ENCODE measurements at places on chromosomes 3 and 15.

DNA sequence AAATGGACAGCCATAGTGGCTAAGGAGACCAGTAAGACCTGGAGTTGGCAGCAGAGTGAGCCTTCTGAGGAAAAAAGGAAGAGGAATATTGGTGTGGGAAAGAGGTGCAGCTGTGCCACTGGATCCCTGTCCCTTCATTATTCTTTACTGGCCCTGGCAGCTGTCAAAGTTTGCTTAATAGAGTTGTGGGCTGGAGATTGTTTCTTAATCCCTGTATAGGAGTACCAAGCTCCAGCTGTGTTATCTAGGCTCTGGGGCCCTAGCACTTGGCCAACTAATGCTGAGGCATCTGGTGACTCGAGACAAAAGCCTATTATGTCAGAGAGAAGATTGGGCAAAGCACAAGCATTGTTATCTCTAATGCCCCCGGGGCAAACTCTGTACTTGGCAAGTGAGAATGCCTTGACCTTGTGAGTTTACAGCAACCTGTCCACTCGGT lies 61.4 kb downstream of the ZNF609 start:
- no peak for DNase-seq

- no peak for DNase-seq
Observed at GRCh38 chr15:85730001-85730820, 64.5 kb downstream of the KLHL25 start.

DNA sequence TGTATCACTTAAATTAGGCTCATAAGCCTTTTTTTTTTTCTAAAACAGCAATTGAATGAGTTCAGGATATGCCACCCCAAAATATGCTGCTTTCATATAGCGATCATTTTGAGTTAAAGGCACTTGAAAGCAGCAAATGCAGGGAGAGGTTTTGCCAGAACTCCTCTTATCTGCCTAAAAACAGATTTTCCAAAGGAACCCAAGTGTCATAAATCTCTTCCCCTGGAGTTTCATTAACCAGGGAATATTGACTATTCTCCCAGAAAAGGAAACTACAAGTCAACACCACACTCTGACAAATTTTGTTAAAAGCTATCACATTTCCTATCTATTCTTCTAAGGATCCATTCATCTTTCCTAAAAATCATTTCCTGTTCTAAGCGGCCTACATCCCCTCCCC lies 11.3 kb downstream of the DNAAF4 start:
- no peak for DNase-seq

- DNase-seq, result no peak
Observed at GRCh38 chr3:160616311-160616710, 50.9 kb upstream of the KPNA4 start.

- no peak for DNase-seq
Observed at GRCh38 chr3:127420829-127421228, 133.0 kb upstream of the PRR20G start.

- no peak for DNase-seq
Observed at GRCh38 chr3:141307351-141308059, 60.8 kb upstream of the ZBTB38 start.

- DNase-seq, result no peak
Observed at GRCh38 chr3:187401856-187402255, 33.7 kb downstream of the RTP4 start.

- no peak for DNase-seq
Observed at GRCh38 chr3:54324103-54324502, 201.8 kb downstream of the CACNA2D3 start.

DNA sequence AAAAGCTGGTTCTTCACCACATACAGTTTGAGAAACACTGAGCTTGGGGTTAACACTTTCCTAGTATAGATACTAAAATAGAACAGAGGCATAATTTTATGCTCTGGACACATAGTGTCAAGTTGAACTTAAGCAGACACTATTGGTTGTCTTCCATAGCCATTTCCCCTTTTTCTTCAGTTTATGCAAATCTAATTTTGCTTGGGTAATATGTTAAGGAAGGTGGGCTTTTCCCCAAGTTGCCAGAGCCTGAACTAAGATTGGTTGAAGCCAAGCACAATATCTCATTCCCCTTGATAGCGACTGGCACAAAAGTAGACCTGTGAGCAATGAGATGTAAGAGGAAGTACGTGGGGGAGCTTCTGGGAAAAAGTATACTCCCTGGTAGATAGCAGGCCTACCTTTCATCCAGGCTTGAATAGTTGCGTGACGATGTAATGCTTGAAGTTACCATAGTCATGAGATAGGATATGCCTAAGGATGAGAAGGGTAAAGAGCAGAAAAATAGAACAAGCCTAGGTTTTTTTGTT lies 4.5 kb upstream of the POPDC2 start:
- DNase-seq, result no peak

DNA sequence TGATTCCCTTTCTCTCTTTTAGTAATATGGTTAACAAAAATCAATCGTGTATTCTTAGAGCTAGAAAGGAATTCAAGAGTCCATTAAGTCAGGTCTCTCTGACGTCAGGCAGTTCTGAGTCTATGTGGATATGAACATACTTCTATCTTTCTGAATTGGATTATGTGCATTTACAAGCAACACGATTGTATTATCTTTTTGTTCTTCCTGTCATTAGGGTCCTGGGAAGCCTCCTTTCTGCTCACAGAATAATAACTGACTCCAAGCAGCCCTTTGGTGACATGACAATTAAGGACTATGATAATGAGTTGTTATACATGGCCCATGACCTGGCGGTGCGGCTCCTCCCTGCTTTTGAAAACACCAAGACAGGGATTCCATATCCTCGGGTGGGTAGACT lies 14.0 kb downstream of the EDEM1 start:
- DNase-seq, result no peak

DNA sequence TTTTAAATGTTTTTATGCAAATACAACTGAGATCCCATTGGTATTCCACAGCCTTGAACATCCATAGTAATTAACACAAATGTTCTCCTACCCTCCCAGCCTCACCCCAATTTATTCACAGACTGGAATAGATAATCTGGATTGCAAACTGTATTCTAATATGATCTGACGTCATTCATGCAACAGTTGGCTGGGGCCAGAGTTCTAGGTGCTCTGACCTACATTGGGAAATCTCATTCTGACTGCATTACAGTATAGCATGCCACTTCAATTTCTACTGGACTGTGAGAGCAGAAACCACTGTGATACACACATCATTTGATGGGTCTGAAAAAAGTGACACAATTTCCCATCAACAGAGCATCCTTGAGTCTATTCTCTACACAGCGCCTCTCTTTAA lies 403.1 kb downstream of the MAGI1 start:
- no peak for DNase-seq

DNA sequence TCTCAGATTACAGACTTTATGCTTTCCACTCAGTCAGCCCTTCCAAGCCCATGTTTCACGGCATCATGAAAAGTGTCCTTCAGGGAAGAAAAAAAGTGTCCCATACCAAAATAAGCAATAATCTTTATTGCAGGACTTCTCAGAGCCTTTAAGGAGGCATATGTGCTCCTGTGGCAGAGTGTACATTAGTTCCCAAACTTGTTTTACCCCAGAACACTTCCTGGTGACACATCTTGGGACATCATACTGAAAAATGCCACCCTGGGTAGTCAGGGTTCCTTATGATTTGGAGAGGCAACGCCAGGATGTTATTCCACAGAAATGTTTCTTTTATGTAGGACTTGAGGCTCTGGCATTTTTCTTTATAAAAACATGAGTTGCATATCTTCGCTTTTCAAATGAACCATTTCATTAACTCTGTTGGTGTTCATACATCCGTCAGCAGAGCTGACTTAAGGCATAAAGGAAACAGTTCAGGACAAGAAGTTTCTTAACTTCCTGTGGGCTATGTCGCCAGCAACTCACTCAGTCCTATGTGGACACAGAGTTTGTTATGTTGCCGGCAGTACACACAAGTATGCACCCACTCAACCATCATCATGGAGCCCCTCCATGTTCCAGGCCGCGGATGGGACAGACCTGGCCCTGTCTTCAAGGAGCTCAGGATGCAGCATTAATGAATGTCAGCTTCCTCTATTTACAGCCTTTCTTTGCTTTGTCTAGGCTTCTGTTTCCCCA lies 63.8 kb downstream of the CASR start:
- DNase-seq, result no peak

DNA sequence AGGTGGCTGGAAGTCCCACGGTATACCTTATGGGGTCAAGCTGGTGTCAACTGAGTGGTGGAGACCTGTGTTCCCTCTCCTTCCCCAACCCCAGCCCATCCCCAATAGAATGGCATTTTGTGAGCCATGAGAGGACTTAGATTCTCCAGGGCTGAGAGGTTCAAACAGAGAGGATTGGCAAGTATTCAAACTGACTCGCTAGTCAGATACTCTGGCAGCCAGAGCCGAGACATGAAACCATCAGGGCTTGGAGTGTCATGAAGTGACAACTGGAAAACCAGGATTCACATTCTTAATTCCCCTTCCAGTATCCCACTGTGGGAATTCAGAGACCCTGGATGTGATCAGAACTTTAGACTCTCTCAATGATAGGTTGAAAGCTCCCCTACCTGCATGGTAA lies 159.4 kb upstream of the SNTN start:
- DNase-seq, result no peak

- peak; percentile 94 for DNase-seq
Observed at GRCh38 chr3:194687638-194688199, 2.0 kb downstream of the FAM43A start.

GRCh38 chr3:138329127-138329983 lies at the start of gene NME9:
Gene NME9 (minus strand): TSS chr3:138329851. CDS start chr3:138329335, 516 bp downstream.
- no peak for DNase-seq

GRCh38 chr3:104805042-104805441 lies 561.7 kb upstream of the ALCAM start:
- DNase-seq, result no peak

GRCh38 chr3:193827871-193828270 lies 234.9 kb downstream of the OPA1 start:
- DNase-seq, result no peak

- DNase-seq, result no peak
Observed at GRCh38 chr3:177591379-177591778, 394.1 kb upstream of the TBL1XR1 start.

Measured in chondrocyte (in vitro differentiated cells).